ENCODE measurements at places on chromosomes 2 and 18. TPM values are rescaled to one million over a fixed set of nuclear protein-coding genes. Genes with fewer than 3 reads are reported as not detected.

The TANC1 gene
- 53.0 TPM for total RNA-seq

The GPR75 gene
- total RNA-seq, result 1.2 TPM

The CGREF1 gene
- total RNA-seq, result 4.7 TPM

The AGPS gene
- 85.1 TPM for total RNA-seq

The EGR4 gene
- not detected for total RNA-seq

The UGT1A4 gene
- total RNA-seq, result not detected

Data from epithelial cell of umbilical artery (primary cell).